Neural cell (in vitro differentiated cells): ENCODE measurements at places on chromosomes 3 and 15. TPM values are rescaled to one million over a fixed set of nuclear protein-coding genes. Genes with fewer than 3 reads are reported as not detected.

SLC15A2 gene
- polyA plus RNA-seq, result 1.6 TPM in 2 replicates

AGBL1 gene
- polyA plus RNA-seq, result 0.12 TPM in 1 of 2 replicates, not detected in the other

UCN2 gene
- polyA plus RNA-seq, result 0.68 and 2.0 TPM in 2 replicates

RCN2 gene
- polyA plus RNA-seq, result 355 and 400 TPM in 2 replicates

ESYT3 gene
- 0.33 and 0.80 TPM in 2 replicates for polyA plus RNA-seq

SLC2A2 gene
- not detected in 2 replicates for polyA plus RNA-seq

EIF4E3 gene
- 9.2 and 11.4 TPM in 2 replicates for polyA plus RNA-seq

FAM107A gene
- polyA plus RNA-seq, result 0.16 and 0.34 TPM in 2 replicates

TRPM1 gene
- polyA plus RNA-seq, result not detected in 2 replicates
